ENCODE measurements at places on chromosomes 4 and X.
A peak's percentile ranks its signal among the peaks of the same experiment; 100 is the strongest.

- DNase-seq: no peak
Observed at GRCh38 chr4:42366959-42367358, 30.3 kb upstream of the SHISA3 start.

- DNase-seq: no peak
Observed at GRCh38 chr4:87087420-87087819, 133.0 kb downstream of the KLHL8 start.

DNA sequence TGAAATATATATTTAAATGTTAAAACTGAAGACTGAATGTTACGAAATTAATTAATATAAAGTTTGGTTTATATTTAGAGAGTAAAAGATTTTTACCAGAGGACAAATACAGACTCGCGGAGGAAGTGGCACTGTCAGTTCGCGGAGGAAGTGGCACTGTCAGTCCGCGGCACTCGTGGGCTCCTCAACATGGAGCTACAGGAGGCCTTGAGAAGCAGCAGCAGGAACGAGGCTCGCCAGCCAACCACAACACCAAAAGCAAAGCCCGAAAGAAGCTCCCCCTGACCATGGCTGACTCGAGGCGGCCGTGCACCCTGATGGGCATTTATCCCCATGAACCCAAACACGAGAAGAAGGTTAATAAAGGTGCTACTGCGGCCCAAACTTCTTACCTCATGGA lies 125.3 kb upstream of the PABPC4L start:
- DNase-seq: no peak

- no peak for DNase-seq
Observed at GRCh38 chr4:88630756-88631155, 38.5 kb downstream of the HERC3 start.

- no peak for DNase-seq
Observed at GRCh38 chr4:183362916-183363542, 40.8 kb upstream of the CLDN24 start.

DNA sequence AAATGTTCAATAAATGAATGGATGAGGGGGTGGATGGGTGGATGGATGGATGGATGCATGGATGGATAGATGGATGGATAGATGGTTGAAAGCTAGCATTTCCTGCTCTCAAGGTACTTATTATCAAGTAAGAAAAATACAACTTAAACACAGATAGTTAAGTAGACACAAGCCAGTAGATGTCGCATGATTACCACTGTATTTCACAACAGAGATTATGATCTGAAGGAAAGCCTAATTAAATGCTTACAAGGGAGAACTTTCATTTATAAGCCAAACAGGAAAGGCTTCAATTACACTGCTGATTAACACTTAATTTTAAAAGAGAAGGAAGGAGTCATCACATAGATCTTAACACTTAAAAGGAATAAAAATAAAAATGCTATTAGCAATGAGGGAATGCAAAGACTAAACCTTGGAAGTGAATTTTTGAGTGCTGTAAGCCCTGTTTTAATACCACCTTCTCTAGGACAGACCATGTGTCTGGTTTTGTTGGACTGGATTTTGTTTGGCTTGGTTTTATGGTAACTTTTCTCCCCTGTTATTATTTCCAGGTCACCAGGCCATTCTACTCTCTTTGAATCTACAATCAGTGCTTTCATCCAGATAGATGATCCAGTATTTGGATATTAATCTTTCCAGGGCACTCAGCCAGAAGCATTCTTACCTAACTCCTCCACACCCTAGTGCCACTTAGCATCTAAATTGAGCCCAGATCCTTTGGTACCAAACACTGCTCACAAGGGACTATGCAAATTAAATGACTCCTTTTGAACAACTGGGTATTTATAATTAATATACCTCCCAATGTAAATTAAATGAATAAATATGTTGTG lies 75.5 kb upstream of the SLC39A8 start:
- DNase-seq: peak; percentile 26

DNA sequence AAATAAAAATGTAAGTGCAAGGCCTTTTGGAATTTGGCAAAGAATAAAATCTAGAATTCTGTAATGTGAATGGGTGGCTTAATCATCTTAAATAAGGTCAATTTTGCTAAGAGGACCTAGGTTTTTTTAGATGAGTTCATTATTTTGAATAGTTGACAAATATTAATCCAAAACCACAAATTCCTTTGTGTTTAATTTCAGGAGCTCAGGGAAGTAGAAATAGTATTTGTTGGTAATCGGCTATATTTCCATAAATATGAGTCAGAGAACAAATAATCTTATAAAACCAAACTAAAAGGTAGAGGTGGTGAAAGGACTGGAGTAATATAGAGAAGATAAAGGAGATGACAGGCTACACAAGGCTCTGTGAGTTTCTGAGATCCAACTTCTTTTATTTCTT lies 190.4 kb upstream of the TLL1 start:
- no peak for DNase-seq

DNA sequence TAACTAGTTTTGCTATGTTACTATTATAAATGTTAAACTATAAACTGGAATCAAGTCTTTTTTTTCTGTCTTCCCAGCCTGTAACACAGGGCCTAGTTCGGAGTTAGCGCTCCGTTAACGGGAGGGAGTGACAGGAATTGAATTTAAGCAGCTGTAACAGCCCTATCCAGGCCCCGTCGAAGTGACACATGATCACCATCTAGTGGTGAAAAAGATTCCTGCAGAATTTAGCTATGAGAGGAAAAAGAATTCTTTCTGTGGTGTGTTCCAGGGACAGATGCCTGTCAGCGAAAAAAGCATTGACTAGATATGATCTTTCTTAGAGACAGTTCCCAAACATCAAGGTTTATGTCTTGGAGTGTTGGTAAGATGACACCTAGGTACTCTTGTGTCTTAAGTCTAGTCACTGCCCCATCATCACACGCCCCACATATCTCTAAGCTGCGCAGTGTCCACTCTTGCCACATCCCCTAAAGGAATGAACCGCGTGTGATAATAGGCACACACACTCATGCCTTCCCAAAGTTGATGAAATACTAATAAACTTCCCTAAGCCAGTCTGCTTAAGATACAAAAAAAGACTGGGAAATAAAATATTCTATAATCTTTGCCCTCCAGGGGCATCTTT lies 2.1 kb downstream of the GAB3 start:
- DNase-seq: peak; percentile 83
